CD8-positive, alpha-beta memory T cell (primary cell): ENCODE measurements at places on chromosomes 2 and 18. TPM values are rescaled to one million over a fixed set of nuclear protein-coding genes. Genes with fewer than 3 reads are reported as not detected.

The SERPINB10 gene
- polyA plus RNA-seq: not detected

The CCDC141 gene
- polyA plus RNA-seq: 3.9 TPM

The FAM228A gene
- polyA plus RNA-seq: not detected

DNA sequence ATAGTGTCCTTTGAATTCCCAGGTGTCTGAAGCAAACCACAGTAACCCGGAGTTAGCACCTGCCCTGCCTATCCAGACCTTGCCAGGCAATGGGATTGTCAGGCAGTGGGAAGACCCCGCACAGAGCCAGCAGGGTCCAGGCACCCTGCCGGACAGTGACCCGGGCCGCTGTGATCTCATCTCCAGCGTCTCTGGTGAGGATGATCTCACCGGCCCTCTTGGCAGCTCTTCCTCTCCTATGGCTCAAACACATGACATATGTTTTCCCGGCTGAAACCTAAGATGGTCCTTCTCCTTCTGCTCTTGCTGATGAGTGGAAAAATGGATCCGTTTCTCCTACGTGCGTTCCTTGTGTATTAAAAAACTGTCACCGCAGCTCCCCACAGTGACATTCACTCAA lies 75.1 kb downstream of the ACOXL start:
- H3K4me3 ChIP-seq: no peak overlapping the region
- no peak overlapping the region for H3K27ac ChIP-seq
- H3K27me3 ChIP-seq: no peaks in the 10 kb centered on the region
- DNase-seq: no peak
- no peaks in the 10 kb centered on the region for H3K36me3 ChIP-seq

DNA sequence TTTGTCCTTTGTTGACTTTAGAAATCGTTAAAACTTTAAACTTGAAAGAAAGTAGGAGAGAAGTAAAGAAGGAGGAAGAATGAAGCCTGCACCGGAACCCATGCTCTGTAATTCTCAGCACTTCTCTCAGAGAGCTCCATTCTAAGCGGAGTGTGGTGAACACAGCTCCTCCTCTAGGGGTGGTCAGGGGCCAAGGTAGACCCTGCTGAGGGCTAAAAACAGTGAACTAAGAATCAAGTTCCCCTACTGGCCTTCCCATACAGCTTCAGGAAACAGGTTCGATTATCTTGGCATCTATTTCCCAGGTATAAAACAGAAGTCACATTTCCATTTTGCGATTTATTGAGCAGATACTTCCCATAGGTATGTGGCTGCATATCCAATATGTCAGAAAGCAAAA lies 92.7 kb upstream of the ASAP2 start:
- no peak for DNase-seq
- H3K4me1 ChIP-seq: no peaks in the 10 kb centered on the region
- no peak overlapping the region for H3K4me3 ChIP-seq

GRCh38 chr2:5617358-5617757 lies 74.8 kb upstream of the SOX11 start:
- no peak for DNase-seq
- no peak overlapping the region for H3K27ac ChIP-seq
- H3K36me3 ChIP-seq: no peaks in the 10 kb centered on the region
- H3K4me1 ChIP-seq: no peaks in the 10 kb centered on the region
- H3K27me3 ChIP-seq: no peaks in the 10 kb centered on the region
- no peak overlapping the region for H3K4me3 ChIP-seq
